ENCODE measurements at places on chromosomes 4 and X.

DNA sequence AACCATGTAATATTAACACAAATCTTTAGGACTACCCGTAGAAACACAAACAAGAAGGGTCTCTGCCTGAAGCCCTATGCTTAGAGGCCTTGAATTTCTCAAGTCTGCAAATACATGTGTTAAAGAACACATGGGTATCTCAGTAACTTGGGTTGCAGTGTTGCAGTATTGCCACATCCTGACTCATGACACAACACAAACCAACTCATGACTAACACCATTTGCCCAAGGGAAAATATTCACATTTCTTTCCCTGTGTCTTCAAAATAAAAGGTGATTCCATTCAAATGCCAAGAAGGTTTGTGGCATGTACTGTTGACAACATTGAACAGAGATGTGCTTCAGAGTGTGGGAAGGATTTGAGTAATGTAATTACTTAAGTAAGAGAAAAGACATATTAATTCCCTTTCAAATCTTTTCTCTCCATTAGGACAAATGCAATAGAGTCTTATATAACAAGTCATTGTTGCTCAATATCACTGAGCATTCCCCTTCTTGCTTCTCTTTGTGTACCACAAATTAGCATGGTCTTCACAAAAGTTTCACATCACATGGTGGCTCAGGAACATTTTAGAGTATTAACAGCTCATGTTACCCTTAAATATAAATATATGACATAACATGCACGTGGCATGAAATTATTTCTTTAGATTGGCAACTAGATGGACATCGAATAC is 487.1 kb downstream of the STPG2 start:
- no peak for DNase-seq

DNA sequence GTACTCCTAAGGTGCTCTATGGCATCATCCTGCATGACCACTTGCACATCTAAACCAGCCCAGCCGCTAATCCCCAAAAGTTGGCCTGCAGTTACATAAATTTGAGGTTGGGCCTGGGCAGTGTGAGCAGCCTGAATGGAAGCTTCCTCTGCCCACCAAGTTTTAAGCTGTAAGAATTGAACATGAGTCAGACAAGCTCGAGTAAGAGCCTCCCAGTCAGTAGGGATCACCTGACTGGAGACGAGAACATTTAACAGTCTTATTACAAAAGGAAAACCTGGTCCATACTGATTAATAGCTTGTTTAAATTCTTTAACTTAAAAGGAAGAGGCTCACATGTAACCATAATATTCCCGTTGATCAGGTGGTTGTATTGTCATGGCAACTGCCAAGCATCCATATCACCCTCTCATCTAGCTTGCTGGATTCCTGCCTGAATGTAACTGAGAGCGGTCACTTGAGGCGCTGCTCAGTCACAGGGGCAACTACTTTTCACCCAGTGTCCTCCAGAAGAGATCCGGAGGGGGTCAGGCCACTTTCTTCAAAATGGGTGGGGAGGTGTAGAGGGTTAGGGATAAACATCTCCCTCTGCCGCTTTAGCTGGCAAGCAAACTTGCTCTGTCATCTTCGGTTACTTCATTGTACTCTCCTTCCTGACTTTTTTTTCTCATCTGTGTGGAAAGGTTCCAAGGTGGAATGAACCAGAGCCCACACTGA is 56.6 kb upstream of the WDR1 start:
- DNase-seq, result no peak

DNA sequence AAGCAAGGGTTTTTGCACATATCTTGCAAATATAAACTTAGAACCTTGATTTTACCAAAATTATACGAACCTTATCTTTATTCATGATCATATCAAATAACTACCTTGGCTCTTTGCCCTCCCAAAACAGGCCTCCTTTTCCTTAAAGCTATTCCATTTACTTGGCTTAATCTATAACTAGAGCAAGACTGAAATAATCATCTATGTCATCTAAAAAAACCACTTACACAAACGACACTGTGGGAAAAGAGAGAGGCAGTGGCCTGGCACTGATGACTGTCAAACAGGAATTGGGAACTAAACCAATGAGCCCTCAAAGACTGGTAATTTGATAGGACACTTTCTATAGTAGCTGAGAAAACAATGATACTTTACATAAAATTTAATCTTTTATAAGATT is 11.7 kb upstream of the PTPN13 start:
- DNase-seq, result no peak

DNA sequence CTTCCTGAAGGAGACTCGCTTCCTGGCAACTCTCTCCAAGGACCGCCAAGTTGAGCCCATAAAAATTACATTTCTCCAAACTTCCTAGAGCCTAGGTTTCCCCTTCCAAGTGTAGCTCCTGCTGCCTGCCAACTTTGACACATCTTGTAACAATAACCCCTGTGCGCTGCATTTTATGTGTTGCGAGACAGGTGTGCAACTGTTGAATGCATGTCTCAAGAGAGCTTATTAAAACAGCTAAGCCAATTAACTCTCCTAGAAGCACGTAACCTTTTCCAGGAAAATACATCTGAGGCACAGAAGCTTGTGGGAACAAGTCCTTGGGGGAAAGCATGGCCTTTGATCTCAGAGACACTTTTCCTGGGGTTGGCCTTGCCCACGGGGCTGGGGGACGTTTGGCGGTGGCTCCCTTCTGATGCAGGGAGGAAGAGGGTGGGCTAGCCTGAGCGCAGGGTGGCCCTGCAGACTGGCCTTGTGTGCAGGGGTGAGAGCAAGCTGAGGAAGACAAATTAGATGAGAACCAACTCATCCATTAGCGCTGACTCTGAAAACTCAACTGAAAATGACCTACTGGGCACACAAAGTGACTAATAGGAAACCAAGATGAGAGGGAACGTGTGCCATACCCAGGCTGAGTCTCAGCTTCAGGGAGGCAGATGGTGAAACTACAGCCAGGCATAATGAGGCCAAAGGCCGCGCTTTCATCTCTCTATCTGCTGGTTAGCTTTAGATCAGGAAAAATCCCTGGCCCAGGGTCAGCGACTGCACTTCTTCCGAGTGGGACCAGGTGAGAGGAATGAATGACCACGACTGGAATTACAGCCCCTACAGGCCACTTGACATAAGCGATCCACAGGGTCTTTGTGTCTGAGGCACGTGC is 75.3 kb downstream of the ENPP6 start:
- DNase-seq, result no peak

DNA sequence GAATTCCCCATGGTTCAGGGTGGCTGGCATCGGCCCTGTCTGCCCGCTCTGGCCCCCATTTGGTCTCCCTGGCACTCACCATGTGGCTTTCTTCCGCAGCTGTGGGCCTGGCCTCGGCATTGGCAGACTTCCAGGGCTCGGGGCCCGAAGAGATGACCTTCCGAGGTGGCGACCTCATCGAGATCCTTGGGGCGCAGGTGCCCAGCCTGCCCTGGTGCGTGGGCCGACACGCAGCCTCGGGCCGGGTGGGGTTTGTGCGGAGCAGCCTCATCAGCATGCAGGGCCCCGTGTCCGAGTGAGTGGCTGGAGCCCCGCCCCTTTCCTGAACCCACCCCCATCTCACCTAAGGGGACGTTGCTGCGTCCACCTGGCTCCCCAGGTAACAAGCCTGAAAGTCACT is 20.1 kb downstream of the SH3TC1 start:
- no peak for DNase-seq

GRCh38 chr4:89024051-89024675 is 32.8 kb downstream of the FAM13A start:
- peak; percentile 67 for DNase-seq

GRCh38 chr4:7752649-7753048 is 187.0 kb downstream of the AFAP1 start:
- no peak for DNase-seq

DNA sequence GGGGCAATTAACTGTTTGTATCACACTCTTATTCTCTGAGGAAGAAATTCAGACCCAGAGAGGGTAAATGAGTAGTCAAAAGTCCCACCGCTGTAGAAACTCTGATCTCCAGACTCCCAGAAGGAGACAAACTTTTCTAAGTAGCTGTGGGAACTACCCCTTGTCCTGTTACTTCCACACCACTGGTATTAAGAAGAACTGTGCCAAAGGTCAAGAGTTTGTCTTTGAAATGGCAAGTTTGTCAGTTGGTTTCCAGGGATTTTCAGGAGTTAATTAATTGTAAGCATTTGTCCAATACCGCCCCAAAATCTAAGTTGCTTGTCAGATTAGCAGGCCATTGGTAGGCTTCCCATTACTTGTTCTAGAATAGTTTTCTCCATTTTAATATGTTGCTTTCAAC is 85.7 kb downstream of the GC start:
- DNase-seq, result no peak

DNA sequence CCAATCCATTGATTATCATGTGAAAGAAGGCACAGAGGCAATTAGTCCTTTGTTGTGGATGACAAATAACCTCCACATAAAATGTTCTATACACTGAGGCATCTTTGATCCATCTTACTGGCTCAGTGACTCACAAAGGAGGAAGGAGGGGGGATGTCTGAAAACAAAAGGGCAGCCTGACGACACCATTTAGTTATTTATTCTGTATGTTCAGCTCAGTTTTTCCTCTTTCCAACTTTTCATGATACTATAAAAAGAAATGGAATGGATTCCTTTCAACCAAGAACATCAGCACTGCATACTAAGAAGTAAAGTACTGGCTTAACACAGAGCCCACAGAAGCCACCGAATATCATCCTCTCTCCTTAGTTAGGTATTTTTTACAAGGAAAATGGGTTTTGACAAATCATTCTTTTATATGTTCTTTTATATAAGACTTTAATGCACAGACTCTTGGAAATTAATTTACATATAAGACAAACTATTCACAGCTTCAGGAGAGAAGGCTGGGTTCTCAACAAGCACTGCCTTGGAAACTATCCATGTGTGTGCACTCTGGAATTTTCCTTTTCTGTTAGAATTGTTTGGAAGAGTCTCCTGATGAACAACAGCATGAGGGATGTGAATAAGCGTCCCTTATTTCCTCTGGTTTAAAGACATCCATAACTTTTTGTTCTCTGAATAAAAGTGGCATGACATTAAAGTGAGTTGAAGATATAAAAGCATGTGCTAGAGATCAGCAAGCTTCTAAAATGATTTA is 135.6 kb downstream of the TSPAN5 start:
- peak; percentile 48 for DNase-seq

DNA sequence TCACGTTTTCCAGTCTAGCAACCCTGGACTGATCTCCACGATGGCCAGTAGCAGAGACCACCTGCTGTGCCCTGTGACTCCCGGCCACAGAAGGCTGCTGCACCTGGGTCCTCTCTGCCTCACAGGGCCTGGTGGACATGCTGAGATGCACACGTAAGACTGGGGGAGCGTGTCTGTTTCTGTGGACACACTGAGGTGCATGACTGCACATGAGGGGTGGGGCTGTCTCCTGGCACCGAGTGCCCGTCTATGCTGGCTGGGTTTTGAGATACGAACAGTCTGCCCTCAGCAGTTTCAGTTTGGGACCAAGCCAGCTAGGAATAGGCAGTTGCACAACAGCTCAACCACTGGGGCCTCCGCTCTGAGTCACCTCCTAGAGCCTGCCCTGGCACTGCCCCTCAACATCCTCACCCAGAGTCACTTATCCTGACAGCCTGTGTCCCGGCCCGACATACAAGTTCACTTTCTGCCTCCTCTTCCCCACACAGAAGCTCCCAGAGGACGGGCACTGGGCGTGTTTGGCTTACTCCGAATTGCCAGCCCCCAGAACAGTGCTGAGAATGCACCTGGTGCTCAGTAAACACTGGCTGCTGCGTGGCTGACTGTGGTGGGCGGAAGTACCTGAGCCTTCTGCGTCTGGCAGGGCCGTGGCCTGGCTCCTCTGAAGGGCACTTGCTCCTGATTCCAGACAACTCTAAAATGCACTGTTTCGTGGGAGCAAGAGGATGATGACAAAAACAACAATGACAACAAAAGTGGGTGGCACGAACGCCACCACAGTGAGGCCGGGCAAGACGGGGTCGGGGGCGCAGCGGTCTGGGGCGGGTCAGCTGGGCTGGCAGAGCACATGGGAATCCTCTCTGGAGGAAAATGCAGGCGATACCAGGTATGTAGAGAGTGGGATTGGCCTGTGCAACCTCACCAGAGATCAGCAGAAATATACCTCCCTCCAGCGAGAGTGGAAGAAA is 30.9 kb downstream of the RNF212 start:
- DNase-seq, result no peak

DNA sequence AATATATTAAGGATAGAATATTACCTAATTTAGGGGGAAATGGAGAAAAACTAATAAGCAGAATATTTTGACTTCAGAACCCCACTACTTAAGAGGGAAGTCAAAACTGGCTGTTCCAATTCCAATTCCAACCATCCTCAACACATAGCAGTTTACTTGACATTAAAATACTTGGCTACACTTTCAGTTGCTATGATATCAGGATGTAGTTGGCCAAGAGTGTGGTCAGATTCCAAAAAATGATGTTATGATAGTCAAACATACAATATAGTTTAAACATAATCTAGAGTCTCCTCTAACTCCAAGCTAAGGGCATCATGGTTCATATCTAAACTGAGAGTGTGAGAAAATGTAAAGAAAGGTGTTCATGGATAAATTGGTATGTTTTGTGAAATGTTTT is 16.5 kb upstream of the SMIM14 start:
- DNase-seq, result no peak

DNA sequence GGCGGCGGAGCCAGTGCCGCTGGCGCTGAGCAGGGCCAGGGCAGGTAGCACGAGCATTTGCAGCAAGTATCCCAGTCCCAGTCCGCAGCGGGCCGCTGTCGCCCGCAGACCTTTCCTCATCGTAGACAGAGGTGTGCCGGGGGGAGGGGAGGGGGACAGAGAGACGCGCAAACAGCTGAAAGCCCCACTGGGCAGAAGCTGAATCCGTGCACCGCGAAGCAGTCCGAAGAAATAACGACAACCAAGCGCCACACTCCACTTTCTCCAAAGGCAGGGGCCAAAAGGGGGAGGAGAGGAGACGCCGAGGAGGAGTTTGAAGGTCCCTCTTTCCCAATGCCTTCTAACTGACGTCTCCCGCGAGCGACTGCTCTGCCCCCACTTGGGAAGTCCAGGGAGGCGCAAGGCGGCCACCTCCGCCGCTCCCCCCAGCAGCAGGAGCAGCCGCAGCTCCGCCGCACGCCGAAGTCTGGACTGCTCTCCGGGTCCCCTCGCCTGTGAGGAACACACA is at the start of gene UNC5C:
TSS of gene UNC5C (minus strand) at position 236 of the 508 bp plus-strand sequence.
- DNase-seq, result no peak

All from globus pallidus (tissue), 1 donor.